Activated T-helper 1 cell treated with Interleukin-2 at 50 U/mL for 16 hours (primary cell): ENCODE measurements at places on chromosomes 4 and X.

GRCh38 chr4:68367835-68368234, 17.9 kb upstream of the YTHDC1 start:
- DNase-seq, result no peak

DNA sequence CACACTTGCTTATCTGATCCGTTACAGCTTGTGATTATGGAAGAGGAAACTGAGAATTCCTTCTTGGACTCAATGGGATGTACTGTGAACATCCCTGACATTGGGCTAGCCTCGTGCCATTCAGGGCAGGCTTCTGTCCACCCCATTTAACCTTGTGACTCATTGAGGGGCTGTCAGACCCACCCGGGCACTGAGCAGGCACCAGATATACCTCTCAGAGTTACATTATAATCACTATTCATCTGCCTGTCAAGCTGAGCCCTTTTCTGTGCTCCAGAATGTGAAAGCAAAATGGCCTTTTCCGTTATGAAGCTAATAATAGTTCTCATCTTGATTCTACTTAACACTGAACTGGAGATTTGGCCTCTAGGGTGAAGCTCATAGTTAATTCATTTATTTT, 170.6 kb upstream of the SCML1 start:
- DNase-seq, result no peak

DNA sequence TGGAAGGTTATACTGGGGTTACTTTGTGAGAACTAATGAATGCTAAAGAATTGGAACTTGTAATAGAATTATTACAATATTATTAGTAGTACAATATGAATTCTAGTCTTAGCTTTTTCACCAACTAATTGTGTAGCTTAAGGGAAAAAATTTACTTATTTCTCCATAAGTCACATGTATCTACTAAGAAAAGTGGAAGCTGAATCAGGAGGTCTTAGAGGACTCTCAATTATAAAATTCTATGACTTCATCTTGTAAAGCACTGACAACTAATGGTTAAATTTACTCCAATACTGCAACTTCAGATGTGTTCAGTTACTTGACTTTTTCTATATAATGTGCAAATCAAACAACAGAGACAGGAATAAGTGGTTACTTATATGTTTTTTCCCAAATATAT, 899 bp upstream of the TMPRSS11D start:
- DNase-seq, result no peak

GRCh38 chr4:152081024-152081423, 320.2 kb upstream of the GATB start:
- no peak for DNase-seq

DNA sequence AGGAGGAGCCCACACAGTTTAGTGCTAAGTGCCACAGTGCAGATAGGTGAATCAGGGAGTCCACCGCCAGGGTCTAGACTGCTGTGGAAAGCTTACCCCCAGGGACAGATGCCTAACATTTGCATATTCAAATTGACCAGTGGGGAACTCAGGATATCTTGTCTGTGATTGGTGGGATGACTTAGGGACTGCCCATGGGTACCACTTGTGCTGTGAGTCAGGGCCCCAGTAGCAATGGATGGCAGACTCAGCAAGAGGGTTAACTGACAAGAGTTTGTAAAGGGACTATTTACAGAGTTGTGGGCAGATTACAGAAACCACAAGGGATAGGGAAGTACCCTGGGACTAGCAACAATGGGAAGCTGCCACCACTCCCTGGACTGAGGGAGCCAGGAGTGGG, 282.1 kb downstream of the BCOR start:
- no peak for DNase-seq

DNA sequence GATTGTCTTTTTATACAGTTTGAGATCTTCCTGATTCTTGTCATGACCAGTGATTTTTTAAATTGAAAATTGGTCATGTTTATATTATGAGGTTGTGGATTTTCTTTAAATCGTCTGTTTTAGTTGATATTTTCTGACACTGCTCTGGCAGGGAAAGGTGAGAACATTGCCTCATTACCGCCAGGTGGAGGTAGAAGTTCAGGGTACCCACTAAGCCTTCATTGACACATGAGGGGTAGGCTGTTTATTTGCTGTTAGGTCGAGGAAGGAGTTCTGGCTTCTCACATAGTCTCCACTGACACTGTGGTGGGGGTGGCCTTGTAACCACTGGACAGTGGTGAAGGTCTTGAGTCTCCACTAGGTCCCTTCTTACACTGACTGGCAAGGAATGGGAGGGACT, 117.6 kb upstream of the GPR101 start:
- DNase-seq, result no peak

- no peak for DNase-seq
Observed at GRCh38 chrX:81367291-81367690, 165.4 kb downstream of the SH3BGRL start.

DNA sequence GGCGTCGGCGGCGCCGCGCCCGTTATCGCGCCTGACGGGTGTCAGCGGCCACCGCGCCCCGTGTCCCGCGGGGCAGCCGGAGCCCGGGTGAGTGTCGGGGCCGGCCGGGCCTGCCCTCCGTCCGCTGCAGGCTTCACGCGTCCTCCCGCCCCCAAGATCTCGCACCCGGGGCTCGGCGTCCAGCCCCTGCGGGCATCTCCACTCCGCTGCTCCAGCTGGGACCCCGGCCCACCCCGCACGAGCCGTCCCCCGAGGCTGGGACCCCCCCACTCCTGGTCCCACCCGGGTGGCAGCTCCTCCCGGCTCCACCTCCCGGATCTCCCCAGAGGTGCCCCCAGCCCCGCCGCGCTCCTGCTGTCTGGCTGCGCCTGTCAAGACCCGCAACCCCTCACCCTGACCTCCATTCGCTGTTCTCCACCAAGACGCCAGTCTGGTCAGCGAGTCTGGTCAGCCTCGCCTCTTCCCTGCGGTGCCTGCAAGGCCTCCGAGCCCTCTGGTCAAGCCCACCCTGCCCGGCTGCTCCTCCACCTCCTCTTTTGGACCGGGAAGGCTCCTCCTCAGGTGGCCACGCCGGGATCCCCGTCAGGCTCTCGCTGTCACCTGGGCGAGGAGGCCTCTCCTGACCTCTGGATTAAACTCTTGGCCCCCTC, 66.0 kb upstream of the NKX1-1 start:
- no peak for DNase-seq

DNA sequence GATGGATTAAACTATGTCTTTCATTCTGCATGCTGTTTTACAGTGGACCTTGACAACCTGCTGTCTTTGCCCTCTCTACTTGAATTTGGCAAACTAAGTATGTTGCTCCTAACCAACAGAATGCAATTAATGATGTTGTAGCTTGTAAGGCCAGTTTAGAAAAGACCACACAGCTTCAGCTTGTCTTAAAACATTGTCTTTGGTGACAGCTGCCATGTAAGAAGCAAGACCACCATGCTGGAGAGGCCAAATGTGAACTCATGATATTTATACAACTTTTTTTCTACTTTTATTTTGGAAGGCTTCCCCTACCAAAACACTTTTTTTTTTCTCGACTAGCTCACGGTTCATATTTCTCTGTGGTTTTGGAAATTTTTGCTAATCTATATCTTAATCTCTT, 278.0 kb upstream of the GNPDA2 start:
- no peak for DNase-seq

- no peak for DNase-seq
Observed at GRCh38 chrX:87571964-87572363, 54.4 kb downstream of the KLHL4 start.

GRCh38 chrX:44708470-44708869, 135.4 kb upstream of the DUSP21 start:
- DNase-seq, result no peak

- DNase-seq, result no peak
Observed at GRCh38 chrX:47579537-47579936, 2.7 kb upstream of the TIMP1 start.

GRCh38 chrX:115958687-115959359, 211.7 kb upstream of the AGTR2 start:
- no peak for DNase-seq

- DNase-seq, result no peak
Observed at GRCh38 chr4:1510931-1511330, 104.7 kb upstream of the NKX1-1 start.

DNA sequence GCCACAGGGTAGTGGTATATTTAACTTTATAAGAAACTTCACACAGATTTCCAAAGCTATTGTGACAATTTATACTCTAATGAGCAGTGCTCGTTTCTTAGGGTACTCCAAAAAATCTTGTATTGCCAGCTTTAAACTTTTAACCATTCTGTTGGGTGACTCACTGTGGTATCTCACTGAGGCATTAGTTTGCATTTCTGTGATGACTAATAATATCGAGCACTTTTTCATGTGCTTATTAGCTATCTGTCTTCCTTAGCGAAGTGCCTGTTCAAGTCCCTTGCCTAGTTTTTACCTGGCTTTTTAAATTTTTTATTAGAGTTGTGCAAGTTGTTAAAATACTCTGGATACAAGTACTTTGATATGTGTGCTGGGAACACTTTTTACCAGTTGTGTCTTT, 5.5 kb downstream of the PNMA3 start:
- no peak for DNase-seq

- DNase-seq, result no peak
Observed at GRCh38 chr4:41215155-41215554, 813 bp upstream of the APBB2 start.

- DNase-seq, result no peak
Observed at GRCh38 chr4:10639664-10640063, 44.9 kb downstream of the CLNK start.

DNA sequence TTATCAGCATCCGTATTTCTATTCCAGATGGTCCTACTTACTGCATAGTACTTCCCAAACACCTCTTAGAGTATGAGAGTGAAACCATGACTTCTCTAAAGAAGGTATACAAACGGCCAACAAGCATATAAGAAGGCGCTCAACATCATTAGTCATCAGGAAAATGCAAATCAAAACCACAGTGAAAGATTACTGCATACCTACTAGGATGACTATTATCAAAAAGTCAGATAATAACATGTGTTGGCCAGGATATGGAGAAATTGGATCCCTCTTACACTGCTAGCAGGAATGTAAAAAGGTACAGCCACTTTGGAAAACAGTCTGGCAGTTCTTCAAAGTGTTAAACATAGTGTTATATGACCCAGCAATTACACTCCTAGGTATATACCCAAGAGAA, 215.3 kb upstream of the CXorf66 start:
- no peak for DNase-seq

GRCh38 chrX:70016513-70016912, 33.2 kb downstream of the AWAT2 start:
- no peak for DNase-seq

GRCh38 chr4:134045411-134045810, 156.2 kb downstream of the PABPC4L start:
- DNase-seq, result no peak

DNA sequence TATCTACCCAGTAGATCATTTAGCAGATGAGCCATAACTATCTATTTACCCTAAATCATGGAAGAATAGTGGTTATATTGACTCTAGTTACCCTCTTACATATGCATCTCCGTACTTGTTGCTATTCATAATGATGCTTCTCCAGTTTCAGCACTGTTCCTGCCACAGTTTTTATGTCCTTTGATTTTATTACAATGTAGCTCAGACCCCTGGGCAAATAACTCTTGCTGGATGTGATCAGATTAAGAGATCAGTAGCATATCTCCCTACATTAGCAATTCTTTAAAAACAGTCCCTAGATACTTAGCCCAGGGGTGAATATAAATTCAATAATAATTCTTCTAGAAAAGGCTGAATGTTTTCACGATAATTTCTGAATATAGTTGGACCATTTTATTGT, 696.5 kb downstream of the ADGRL3 start:
- DNase-seq, result no peak

GRCh38 chrX:152024710-152025109, 50.2 kb upstream of the GABRE start:
- DNase-seq, result no peak

GRCh38 chr4:88219099-88219498, 60.7 kb upstream of the ABCG2 start:
- no peak for DNase-seq

DNA sequence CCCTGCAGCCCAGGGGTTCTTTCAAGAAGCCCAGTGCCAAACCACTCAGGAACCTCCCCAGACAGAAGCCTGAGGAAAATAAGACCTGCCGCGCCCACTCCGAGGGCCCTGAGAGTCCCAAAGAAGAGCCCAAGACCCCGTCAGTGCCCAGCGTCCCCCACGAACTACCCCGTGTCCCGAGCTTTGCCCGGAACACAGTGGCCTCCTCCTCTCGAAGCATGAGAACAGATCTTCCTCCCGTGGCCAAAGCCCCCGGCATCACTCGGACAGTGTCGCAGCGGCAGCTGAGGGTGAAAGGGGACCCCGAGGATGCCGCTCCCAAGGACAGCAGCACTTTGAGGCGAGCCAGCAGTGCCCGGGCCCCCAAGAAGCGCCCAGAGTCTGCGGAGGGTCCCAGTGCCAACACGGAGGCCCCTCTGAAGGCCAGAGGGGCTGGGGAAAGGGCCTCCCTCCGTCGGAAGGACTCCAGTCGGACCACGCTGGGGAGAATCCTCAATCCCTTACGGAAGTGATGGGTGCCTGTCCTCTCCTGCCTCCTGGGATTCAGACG, 40.2 kb downstream of the FHDC1 start:
- no peak for DNase-seq

DNA sequence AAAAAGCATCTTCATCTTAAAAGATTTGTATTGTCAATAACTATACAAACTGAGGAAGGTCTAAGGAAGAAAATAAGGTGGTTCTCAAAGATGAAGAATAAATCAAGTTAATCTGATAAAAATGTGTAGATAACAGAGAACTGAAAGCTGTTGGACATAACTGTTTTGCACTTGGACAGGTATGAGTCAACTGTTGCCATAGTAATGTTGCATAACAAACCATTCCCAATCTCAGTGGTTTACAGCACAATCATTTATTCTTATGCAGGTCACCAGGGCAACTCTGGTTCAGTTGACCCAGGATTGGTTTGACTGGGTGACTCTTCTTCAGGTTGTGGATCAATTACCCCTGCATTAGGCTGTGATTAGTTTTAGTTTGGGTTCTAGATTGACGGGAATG, 2197.7 kb downstream of the ARAP2 start:
- DNase-seq, result no peak

DNA sequence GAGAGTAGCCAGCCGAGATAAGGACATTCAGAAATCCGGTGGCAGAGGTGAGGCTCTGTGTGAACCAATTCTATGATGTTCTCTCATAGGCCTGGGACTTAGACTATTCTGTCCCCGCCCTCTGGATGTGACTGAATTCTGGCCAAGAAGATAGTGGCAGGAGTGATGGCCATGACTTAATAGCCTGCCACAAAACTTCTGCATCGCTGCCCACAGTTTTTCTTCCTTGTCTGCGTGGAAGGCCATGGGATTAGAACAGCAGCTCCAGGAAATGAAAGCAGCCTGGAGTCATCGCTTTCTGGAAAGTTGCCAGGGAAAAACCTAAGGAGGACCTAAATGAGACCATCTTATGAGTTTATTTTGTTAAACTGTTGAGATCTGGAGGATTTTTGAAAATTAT, 134.7 kb downstream of the F11 start:
- no peak for DNase-seq

DNA sequence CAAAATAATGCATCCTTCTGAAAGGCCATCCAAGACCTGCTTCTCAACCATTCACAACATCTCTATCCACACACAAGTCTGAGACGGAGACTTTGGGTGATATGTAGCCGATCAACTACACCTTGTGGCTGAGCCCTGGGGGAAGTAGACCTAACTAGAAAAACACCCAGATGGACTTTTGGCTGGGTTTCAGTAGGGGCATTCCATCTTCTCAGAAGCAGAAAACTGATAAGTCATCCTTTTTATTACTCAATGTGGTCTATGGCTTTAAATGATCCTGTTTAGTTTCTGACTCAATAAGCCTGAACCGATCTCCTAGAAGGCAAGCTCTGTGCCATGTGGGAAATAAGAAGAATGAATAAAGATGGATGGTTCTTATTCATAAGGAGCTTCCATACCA, 82.5 kb upstream of the AFF2 start:
- no peak for DNase-seq
